AG08396 (cell line): ENCODE measurements at places on chromosomes 16 and 17.
A peak's percentile ranks its signal among the peaks of the same experiment; 100 is the strongest.

DNA sequence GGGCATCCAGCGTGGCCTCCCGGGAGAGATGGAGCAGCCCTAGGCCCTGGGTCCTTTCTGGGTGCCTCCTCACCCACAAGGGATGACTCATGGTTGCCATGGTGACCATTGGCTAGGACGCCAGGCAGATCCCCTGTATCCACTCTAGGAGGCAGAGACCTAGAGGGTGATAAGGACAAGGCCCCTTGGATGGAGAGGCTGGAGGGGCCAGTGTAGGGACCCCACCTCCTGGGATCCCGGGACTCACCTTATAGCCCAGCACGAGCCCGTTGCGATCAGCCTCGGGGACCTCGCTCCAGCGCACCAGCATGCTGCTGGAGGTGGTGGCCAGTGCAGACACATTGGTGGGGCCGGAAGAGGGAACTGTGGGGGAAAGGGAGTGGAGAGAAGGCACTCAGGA lies 82.2 kb upstream of the CDC42EP4 start:
- DNase-seq = no peak

DNA sequence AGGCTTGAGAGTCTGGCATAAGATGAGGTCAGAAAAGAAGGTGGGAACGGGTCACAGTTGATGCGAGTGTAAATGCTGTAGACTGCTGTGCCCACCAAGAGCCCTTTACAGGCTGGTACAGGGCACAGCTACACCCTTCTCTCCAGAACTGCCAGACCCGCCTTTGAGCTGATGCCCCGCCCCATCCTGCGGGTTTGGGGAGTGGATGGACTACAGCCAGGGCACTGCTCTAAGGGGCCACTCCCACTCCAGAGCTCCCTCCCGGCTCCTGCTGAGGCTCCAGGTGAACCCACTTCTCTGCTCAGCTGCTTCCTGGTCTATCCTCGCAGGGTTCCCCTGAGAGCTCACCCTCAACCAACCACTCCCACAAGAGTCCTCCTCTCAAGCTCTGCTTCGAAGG lies 12.3 kb downstream of the MEIOB start:
- no peak for DNase-seq

DNA sequence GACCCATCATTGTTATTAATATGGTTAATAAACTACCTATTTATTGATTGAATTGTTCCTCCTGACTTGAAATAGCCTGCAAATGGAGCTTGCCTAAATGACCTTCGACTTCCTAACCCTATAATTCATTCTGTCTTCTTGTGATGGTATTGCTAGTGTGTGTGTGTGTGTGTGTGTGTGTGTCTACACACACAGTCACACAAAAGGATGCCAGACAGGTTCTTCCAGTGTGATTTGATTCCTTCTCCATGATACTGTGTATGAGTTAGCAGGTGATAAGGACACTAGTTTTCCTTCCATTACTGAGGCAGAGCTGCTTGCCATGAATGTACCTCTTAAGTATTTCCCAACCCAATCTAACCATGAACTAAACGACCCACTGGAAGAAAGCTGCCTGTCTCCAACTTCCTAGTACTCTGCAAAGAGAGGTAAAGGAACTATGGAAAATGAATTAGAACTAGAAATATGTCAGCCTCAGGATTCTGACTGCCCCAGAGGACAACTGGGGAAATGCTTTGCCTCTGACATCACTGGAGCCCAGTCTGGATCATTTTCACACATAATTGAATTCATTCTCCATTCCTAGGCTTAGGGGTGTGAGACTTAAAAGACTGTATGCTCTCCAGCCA lies 3.5 kb upstream of the CDC6 start:
- DNase-seq = peak; percentile 74

GRCh38 chr16:30417529-30418349 lies 10.3 kb downstream of the ZNF771 start:
- DNase-seq = peak; percentile 95

- DNase-seq = no peak
These were observed 52.7 kb upstream of the AKAP1 start for GRCh38 chr17:57032343-57032742.

DNA sequence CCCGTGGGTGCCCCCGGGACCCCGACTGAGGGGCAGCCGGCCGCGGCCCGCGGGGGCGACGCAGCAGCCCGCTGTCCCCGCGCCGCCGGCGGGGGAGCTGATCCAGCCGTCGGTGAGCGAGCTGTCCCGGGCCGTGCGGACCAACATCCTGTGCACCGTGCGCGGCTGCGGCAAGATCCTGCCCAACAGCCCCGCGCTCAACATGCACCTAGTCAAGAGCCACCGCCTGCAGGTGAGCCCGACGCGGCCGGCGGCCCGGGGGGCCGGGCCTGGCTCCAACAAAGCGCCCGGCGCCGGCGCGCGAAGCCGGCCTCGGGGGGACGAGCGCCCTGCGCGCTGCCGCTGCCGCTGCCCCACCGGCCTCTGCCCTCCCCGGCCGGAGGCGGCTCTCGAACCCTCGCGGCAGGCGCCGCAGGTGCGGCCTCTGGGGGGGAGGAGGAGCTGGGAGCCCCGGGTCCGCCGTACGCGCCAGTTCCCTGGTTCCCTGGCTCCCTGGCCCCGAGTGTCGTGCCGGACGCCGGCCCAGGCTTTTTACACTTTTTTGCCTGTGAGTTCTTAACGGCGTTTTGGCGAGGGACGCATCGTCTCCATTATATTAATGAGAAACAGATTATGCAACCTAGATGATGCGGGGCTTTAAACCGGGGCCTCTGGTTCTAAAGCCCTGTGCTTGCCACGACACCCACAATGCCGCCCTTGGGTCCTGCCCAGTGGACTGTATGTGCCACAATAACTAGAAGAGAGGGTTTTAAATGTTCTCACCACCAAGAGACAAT lies 521 bp downstream of the ATMIN start:
- peak; percentile 63 for DNase-seq

DNA sequence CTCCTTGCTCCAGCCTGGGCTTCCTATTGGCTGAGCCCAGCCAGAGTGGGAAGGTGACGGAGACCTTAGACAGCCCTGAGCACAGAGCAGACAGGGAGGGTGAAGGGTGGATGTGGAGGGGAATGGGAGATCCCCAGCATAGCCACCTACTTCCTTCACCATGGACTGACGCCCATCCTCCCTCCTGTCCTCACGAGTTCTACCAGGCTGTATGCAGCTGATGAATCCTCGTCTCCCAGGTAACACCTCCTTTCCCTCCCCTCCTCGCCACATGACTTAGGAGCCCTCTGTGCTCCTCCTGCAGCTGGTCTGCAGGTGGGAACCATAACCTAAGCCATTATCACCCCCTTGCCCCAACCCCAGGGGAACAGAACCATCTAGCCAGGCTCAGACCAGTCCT lies 9.0 kb upstream of the CRHR1 start:
- no peak for DNase-seq

DNA sequence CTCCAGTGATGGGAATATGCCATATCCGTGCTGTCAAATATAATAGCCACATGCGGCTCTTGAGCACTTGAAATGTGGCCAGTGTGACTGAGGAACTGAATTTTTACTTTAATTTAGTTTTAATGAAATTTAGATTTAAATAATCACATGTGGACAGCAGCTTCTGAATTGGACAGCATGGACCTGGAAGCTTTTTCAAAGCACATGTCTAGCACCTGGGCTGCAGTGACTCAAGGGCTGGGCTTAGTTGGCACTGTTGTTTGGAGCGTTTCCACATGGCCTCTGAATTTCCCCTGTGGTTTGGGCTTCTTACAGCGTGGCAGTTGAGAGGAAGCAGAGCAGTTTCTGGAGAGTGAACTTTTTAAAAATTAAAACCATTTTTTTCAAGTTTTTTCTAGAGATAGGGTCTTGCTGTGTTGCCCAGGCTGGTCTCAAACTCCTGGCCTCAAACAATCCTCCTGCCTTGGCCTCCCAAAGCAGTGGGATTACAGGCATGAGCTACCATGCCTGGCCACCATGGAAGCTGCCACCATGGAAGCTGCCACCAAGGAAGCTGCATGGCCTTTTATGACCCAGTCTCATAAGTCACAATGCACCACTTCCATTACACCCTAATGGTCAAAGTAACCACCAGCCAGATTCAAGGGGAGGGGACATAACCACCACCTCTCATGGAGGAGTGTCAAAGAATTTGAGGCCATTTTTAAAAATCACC lies 6.7 kb upstream of the TOB1 start:
- DNase-seq = no peak
